ENCODE measurements at places on chromosomes 12 and 14.

DNA sequence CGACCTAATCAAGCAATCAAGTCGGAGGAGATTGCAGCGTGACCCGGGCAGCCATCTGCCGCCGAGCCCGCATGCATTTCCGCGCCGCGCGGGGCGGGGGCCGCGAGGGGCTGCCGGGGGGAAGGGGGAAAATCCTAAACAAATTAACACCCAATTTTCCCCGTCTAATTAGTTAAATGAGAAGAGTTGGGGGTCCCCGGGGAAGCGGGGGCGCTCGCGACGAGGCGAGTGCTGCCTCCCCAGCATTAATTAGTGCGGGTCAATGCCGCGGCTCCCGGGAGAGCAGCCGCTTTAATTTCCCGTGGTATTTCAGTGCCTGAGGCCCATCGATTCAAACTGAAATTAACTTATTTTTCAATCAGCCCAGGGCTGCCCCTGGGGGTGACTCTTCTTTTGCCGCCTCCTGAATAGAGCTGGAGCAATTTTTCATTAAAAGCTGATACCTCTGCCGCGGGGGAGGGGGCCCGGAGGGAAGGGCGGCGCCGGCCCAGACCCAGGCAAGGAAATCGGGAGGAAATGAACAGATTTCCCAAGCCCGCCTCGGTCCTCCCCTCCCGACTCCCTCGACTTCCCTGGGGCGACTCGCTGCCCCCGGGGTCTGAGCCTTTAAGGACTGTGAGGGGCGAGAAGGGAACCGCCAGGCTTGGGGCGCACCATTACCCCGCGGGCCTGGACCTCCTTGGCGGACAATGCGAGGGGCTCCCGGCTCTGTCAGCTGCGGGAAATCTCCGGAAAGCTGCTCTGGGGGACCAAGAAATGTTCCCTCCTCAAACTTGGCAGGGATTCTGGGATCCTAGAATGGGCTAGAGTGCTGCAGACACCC lies 18.9 kb downstream of the VSX2 start:
- no peak for DNase-seq

- no peak for DNase-seq
Observed at GRCh38 chr12:8648576-8649205, 13.9 kb downstream of the MFAP5 start.

DNA sequence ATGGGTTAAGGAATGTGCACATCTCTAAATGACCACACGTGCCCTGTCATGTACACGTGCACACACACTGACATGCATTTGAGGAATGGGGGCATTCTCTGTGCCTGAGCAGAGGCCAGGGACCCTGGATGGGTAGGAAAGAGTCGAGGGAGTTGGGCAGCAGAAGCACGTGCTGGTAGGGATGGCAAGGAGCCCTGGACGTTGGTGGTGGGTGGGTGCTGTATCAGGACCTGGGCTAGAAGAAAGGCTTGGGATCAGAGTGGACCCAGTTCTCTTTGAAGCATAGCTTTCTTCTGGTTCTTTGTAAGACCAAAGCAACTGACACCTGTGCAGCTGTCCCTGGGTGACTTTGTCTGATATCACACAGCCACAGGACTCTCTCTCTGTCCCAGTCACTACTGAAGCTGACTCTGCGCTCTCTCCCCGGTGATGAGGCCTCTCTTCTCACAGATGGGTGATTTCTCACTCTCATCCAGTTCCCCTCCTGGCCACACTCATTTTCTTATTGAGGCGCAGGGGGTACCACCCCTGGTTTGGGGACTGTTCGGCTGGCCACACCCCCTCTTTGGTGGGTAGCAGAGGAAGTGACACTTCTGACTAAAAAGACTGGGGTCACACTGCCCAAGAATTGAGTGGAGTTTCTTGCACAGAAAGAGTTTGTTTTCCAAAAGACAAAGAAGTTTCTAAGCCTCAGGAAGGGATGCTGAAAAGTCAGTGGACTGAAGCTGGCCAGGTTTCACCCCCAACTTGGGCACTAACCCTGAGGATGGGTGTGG lies 171.7 kb upstream of the RTL1 start:
- DNase-seq: no peak

DNA sequence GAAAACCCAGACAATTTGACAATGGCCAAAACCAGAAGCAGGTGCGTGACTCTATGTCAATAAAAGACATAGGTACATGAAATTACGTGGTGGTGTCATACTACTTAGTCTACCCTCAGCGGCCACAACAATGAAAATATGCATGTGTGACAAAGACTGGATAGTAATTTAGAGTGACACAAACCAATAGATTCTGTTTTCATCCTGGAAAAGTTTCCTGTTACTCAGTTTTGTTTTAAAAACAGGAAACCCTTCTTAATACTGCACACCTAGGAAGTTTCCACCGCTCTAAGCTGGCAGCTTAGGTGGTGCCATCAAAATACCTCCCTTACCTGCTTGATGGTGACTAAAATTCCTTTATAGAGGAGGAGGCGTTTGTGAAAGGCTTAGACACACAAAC lies 15.1 kb downstream of the POU6F1 start:
- no peak for DNase-seq

GRCh38 chr12:130633771-130634170 lies 82.3 kb downstream of the RIMBP2 start:
- peak; percentile 71 for DNase-seq

DNA sequence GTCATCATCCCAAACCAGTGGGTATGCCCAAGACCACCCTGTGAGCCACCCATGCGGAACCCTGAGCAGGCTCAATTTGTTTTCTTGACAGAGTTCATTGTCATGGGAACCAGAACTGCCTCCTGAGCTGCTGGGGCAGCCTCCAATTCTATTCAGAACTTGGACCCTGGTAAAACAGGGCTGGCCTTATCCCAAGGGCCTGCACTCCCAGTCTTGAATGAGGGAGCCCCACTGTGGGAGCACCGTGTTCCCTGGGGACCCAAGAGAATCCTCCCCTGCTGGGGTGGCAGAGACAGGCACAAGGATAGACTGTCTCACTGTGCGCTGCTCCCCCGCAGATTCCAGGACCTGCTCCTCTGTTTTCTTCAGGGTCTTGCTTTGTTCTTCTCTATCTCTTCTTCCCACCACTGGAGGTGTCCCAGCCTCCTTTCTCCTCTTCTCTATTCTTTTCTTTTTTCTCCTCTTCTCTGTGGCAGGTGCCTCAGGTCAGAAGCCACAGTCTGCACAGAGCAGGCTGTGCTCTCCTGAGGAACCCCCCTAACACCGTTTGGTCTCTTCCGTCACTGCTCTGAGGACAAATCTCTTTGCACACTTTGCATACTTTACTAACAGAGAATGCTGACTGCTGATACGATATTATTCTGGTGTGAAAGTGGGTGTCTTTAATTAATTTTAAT lies 31.2 kb upstream of the CHPT1 start:
- DNase-seq: no peak

DNA sequence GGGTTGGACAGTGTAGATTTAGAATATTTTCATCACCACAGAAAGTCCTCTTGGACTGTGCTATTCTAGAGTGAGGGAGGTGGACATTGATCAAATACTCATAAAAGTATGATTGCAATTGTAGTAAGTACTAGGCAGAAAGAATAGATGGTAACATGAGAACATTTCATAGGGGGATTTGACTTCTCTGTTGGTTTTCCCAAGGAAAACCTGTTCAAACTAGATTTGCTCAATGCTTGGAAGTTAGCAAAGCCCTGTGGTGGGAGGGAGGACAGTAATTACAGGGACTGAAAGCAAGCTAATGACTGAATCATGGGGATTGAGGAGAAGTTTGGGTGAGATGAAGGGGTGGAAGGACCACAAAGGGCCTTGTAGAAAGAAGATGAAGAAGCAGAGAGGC lies 24.4 kb upstream of the EID3 start:
- no peak for DNase-seq

- DNase-seq: no peak
Observed at GRCh38 chr14:68394764-68395143, 398.1 kb downstream of the ZFP36L1 start.

- DNase-seq: no peak
Observed at GRCh38 chr14:67453575-67454300, 34.8 kb downstream of the TMEM229B start.
